ENCODE measurements at places on chromosomes 3 and 15. TPM values are rescaled to one million over a fixed set of nuclear protein-coding genes. Genes with fewer than 3 reads are reported as not detected.

DNA sequence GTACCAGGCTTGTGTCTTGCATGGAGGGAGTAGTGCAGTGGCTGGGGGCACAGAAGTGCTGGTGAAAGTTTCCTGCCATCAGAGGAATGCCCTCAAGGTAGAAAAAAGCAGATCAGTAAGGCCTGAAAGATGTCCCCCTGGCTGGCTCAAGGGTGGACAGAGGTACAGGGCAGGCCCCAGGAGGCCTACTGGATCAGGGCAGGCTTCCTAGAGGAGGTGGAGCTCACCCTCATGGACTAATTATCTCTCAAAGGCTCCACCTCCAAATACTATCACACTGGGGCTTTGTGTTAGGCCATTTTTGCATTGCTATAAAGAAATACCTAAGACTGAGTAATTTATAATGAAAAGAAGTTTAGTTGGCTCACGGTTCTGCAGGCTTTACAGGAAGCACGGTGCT, 7.8 kb downstream of the SPSB4 start:
- no peak for DNase-seq

DNA sequence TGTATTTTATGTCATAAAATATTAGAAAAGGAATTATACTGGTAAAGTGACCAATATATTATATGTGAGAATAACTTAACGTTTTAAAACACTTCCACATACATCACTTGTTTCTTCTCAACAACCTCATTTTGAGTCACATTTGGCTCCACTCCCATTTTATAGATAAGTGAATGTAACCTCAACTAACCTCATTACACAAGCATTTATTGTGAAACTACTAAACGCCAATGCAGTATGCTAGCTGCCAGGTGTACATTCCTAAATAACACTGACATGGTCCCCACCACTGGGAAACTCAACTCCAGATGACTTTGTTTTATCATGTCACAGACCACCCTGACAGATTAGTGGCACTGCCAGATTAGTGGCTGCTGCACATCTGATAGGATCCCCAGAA, 249.7 kb upstream of the CNTN4 start:
- DNase-seq: no peak

DNA sequence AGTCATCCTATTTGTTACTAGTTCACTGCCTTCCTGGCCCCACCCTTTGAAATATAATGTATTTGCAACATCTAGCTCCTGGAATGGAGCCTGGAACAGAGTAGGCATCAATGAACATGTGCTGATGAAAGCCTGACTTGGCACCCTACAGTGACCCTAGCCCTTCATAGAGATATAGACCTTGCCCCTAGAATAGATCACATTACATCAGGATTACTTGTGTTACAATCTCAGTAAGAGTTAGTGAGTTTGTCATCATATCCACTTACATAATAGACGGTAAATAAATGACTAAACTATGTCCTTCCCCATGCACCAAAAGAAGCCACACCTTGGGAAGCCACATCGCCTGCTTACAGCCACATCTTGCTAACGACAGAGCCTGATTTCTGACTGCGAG, 110.5 kb upstream of the WNT5A start:
- DNase-seq: no peak

DNA sequence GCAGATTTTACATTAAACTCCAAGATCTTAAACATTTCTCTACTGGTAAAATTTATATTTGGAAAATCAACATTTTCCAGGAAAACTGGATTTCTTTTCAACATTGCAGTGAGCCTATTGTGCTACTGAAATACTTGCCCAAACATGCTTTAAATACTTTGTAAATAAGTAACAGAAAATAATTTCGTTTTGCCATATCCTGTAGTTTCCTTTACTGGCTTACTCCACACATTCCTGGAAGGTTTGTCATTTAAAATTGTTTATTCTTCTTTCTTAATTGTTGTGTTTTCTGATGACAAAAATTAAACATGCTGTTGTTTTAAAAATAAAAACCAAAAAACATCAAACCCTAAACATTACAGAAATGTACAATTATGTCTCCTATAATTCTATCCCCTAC, 22.0 kb downstream of the ACAD11 start:
- DNase-seq: no peak

Gene GOLGA8R
- 1.3 TPM for total RNA-seq

Gene CCDC54
- total RNA-seq: not detected

Gene FHIT
- total RNA-seq: 3.8 TPM

Gene DTWD1
- 21.4 TPM for total RNA-seq

Gene RLBP1
- not detected for total RNA-seq

Gene SERPINI2
- total RNA-seq: not detected

Data from activated B cell treated with CpG ODN at 0.5 μM for 24 hours (primary cell).